ENCODE measurements at places on chromosomes 3 and 15.

GRCh38 chr3:21390856-21391255 is 360.2 kb downstream of the ZNF385D start:
- no peak for DNase-seq

GRCh38 chr3:100463002-100463401 is 29.4 kb upstream of the TMEM45A start:
- no peak for DNase-seq

DNA sequence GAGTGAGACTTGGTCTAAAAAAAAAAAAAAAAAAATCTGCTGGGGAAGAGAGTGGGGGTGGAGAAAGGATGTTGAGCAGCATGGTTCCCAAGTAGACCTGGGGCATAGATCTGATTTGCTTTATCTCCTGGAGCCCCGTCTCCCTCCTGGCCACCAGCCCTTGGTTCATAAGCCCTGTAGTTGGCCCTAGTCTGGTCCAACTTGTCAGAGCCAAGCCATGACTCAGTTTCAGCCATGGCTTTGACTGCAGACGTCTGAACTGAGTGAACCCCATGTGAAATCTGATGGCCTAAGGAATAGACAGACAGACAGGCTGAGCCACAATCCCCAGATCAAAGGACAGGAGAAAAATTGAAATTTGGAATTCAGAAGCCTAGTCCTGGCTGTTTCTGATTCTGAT is 2.0 kb upstream of the CILP start:
- no peak for DNase-seq

- no peak for DNase-seq
These were observed 1.7 kb downstream of the SNTN start for GRCh38 chr3:63654211-63654610.

- DNase-seq: no peak
These were observed 32.3 kb downstream of the NKIRAS1 start for GRCh38 chr3:23884481-23884880.

- no peak for DNase-seq
These were observed 44.5 kb upstream of the KIF23 start for GRCh38 chr15:69369631-69370030.

DNA sequence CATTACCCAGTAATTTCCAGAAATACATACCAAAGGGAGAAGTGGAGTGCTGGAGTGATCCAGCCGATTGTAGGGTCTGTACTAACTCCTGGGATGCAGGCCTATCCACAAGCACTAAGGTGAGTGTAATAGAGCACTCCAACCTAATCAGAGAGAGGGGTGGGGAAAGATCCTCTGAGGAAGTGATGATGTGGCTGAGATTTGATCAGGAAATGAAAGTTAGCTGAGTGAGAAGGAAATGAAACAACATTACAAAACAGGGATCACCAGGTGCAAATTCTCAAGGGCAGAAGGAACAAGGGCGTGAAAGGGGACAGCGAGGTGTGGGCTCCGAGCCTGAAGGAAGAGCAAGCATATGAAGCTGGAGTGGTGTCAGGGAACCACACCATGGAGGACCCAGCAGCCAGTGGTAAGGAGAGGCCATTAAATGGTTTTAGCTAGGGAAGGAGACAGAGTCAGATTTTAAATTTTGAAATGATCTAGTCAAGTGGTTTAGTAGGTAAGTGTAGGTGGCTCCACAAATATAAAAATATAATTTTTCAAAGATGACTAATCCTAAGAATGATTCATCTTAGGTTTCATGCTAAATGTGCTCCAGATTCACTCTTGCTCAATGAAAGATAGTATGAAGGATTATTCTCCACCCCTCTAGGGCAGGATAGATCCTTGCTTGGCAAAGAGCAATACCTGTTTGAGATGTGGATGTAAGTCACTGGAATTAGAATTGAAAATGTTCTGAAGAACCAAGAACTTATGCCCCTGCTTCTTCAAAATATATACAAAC is 348.7 kb downstream of the TBL1XR1 start:
- no peak for DNase-seq

DNA sequence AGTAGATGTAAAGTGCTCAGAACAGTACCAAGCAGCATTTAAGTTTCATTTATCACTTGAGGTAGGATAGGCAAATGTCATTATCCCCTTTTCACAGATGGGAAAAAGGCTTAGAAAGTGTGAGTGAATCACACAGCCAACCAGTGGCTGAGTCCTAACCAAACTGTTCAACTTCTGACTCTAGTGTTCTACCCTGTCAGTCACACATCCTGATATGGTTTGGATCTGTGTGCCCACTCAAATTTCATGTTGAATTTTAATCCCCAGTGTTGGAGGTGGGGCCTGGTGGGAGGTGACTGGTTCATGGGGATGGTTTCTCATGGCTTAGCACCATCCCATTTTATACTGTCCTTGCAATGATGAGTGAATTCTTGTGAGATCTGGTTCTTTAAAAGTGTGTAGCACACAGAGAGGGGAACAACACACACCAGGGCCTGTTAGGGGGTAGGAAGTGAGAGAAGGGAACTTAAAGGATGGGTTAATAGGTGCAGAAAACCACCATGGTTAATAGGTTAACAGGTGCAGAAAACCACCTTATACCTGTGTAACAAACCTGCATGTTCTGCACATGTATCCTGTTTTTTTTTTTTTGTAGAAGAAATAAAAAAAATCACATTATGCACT is 304.7 kb downstream of the SUCLG2 start:
- no peak for DNase-seq

- DNase-seq: no peak
These were observed 10.0 kb upstream of the ATP2B2 start for GRCh38 chr3:10515396-10515795.

GRCh38 chr3:13075318-13075717 is 2.1 kb upstream of the IQSEC1 start:
- DNase-seq: no peak
